ENCODE measurements at places on chromosomes 13 and 19.

- no peak for DNase-seq
These were observed 18.1 kb upstream of the MIER2 start for GRCh38 chr19:362683-363082.

- DNase-seq = no peak
These were observed 2.3 kb upstream of the LGALS7B start for GRCh38 chr19:38786572-38787265.

GRCh38 chr19:41564515-41565378 lies 11.2 kb upstream of the CEACAM21 start:
- DNase-seq = no peak

GRCh38 chr19:10191347-10191746 lies 3.4 kb downstream of the DNMT1 start:
- DNase-seq = no peak

- DNase-seq = no peak
These were observed 16.8 kb downstream of the NFIC start for GRCh38 chr19:3383121-3383722.

- DNase-seq = no peak
These were observed 972.1 kb downstream of the SLITRK5 start for GRCh38 chr13:88643233-88643632.

GRCh38 chr19:28393574-28394336 lies 819.2 kb downstream of the UQCRFS1 start:
- DNase-seq = no peak

GRCh38 chr13:49444524-49445395 lies 686 bp downstream of the SETDB2 start:
- DNase-seq = peak; percentile 29

GRCh38 chr19:41887711-41888382 lies 4.9 kb downstream of the ARHGEF1 start:
- no peak for DNase-seq

DNA sequence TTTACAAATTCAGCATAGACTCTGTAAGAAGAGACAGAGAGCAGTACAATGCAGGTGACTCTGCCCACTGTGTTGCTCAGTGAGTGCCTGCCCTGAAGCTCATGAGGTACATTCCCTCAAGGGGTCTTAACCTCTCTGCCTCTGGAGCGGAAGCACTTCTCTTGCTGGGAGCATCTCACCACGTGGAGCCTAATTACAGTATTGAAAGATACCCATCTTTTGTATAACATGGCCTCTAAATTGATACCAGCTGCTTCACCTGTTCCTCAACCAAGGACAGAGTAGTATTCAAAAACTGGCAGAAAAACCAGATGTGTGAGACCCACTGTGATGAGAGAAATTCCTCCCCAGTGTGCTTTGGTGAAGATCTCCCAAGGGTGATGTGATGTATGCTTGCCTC lies 77.1 kb downstream of the SACS start:
- DNase-seq = no peak

DNA sequence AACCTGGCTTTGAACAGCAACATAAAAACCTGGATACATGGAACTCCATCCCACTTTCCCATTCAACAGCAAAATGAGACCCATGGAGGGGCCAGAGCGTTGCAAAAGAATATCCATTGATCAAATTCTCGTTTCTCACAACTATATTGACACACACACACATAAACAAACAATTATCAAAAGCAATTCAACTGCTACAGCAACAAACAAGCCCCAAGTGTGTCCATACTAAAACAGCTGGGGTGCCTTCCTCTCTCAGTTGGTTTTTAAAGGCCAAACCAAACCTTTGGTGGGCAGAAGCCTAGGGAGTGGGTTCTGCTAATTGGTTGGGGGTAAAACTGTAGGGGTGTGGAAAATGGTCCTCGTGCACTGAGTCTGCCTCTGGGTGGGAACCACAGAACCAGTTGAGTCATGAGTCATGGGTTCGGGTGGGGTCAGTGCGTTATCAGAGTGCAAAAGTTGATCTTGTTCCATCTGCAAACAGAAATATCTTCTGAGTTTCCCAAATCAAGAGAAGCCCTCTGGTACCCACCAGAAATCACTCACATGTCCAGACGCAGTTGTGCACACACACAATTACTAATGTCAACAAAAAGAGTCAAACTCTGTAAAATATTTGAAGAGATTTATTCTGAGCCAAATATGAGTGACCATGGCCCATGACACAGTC lies 18.5 kb downstream of the GPR42 start:
- no peak for DNase-seq

Data from D341Med (cell line).